ENCODE measurements at places on chromosomes 12 and 14. TPM values are rescaled to one million over a fixed set of nuclear protein-coding genes. Genes with fewer than 3 reads are reported as not detected.

Gene VRK1
- total RNA-seq: 65.0 TPM

Gene TRPV4
- not detected for total RNA-seq

Gene AHNAK2
- total RNA-seq: 0.06 TPM

- no peak overlapping the region for H3K27ac ChIP-seq
- H3K4me3 ChIP-seq: no peak overlapping the region
- peaks cover 4% of the 10 kb centered on the region for H3K4me1 ChIP-seq
- no peak for DNase-seq
- H3K36me3 ChIP-seq: peaks cover 28% of the 10 kb centered on the region
Observed at GRCh38 chr12:45934956-45935355, 55.4 kb downstream of the SCAF11 start.

DNA sequence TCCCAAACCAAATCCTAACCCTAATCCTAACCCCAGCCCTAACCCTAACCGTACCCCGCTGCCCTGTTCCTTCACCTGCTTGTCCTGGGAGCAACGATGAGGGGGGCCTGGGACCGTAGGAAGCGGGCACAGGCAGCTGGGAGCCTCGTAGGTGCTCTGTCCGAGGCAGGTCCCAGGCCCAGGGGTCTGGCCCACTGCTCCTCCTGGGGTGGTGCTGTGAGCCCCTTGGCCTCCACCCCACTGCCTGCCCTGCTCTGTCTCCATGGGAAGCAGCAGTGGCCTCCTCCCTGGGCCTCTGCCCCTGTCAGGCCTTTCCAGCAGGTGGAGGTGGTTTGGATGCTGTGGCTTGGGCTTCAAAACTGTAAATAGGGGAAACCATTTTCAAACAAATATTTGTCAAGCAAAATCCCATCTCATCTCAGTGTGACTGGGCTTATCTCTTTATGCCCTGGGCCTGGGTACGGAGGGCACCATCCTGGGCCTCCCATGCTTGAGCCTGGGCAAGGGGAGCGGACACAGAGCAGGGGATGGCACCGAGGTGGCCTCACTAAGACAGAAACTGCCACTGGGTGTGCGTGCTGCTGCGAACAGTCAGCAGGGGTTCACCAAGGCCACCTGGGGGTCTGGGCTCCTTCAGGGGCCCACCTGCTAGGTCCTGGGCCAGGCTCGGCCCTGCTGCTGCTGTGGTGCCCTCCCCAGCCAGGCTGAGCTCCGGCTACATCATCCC, 3.7 kb upstream of the BEGAIN start:
- peaks cover 22% of the 10 kb centered on the region for H3K27me3 ChIP-seq
- no peak overlapping the region for H3K27ac ChIP-seq
- no peak overlapping the region for H3K4me3 ChIP-seq

- no peaks in the 10 kb centered on the region for H3K36me3 ChIP-seq
- H3K27ac ChIP-seq: no peak overlapping the region
- H3K27me3 ChIP-seq: no peaks in the 10 kb centered on the region
Observed at GRCh38 chr14:86464341-86464740, 934.4 kb downstream of the FLRT2 start.

- no peak for DNase-seq
- H3K4me3 ChIP-seq: peak overlapping the region; percentile 95
- peaks cover 65% of the 10 kb centered on the region for H3K36me3 ChIP-seq
- peaks cover 58% of the 10 kb centered on the region for H3K4me1 ChIP-seq
Observed at GRCh38 chr12:46368684-46369083, 3.9 kb downstream of the SLC38A2 start.
